ENCODE measurements at places on chromosomes 3 and 15.

DNA sequence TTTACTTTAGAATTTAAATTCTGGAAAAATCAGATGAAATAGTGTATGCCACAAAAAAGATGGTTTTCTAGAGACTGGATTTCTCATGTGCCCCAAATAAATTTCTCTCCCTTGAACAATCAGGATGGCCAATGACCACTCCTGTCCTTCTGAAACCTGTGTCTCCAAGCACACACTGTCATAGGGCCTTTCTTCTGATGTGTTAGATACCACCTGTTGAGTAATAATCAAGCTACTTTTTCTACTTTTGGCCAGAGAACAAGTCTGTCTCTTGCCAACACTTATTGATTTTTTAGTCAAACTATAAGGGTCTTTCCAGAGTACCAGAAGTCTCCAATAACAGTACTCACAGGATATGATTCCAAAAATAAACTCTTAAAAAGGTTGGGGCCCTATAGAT is 16.1 kb upstream of the TFG start:
- DNase-seq = no peak

DNA sequence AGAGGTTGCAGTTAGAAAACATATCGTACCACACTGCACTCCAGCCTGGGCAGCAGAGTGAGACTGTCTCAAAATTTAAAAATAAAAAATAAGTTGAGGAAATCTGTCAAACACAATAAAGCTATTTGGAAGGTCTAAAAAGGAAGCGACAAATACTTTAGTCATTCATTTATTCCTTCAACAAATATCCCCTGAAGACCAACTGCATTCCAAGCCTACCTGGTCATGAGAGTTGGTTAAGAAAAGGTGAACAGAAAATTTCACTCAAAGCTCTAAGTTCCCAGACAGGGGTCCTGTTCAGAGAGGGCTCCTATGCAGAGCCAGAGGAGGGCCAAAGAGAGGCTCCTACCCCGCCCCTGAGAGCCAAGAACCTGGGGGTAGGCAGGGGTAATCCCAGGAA is 15.4 kb upstream of the PRKAR2A start:
- no peak for DNase-seq

DNA sequence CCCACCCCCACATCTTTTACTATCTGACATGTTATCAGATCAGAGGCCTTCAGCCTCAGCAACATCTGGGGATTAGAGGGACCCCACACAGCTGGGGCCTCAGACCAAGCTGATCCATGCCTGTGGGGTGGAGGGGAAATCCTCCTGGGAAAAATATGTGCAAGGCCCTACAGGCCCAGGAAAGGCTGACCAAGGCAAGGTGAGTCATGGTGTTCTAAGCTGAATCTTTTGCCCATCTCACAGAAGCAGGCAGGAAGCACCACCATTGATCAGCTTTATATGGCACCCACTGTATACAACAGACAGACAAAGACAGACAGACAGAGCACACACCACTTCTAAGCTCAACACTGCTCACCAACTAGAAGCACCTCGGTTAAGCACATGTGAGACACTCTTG is 12.4 kb upstream of the PARP6 start:
- DNase-seq = no peak

DNA sequence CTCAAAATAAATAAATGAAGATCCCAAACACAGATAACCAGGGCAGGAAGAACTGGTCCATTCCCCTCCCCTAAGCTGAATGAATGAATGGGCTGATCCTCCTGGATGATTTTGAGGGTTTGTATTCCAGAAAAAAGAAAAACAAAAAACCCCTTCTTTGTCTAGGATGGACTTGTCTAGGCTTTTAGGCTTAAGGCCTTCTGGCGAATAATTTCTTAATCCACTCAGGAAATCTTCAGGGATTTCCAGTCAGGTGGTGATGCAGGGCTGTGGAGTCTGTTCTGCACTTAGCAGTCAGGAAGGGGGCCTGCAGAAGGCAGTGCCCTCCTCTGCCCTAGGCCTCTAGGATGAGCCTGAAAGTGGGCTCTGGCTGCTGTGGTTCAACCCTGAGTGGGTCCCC is 52.1 kb downstream of the BDH1 start:
- no peak for DNase-seq

DNA sequence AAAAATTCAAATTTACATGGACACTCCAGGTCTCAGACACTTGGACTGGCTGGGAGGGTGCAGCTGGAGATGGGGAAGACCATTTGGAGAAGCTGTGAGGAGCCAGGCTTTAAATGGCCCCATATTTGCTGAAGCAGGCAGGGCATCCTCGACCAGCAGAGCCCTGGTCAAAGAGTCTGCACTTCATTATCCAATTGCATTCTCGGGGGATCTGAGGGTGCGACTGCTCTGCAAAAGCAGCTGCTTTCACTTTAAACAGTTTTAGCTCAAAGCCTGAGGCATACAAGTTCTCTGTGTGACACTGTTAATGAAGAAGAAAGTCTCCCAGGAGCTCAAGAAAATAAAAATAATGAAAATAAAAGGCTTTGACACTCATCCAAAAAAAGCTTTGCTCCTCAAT is 98.0 kb upstream of the SLC25A36 start:
- no peak for DNase-seq

DNA sequence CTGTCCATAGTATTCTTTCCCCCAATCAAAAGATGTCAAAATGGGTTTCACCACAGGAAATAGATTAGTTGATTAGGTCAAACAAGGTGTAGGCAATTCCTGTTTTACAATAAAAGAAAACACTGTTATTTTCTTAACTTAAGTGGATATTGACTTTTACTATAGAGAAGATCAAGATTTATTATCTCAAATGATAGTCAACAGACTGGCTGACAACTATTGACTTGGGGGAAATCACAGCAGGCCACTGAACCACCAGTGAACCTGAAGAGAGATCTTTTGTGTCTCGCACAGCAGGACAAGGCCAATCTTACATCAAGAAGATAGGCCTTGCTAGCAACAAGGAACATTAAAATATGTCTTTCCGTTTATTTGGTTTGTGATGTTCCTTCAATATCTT is 1187.6 kb downstream of the SI start:
- no peak for DNase-seq

- no peak for DNase-seq
Observed at GRCh38 chr3:6062261-6063187, 798.4 kb upstream of the GRM7 start.

- DNase-seq = no peak
Observed at GRCh38 chr15:101206176-101206591, 45.7 kb downstream of the CHSY1 start.

DNA sequence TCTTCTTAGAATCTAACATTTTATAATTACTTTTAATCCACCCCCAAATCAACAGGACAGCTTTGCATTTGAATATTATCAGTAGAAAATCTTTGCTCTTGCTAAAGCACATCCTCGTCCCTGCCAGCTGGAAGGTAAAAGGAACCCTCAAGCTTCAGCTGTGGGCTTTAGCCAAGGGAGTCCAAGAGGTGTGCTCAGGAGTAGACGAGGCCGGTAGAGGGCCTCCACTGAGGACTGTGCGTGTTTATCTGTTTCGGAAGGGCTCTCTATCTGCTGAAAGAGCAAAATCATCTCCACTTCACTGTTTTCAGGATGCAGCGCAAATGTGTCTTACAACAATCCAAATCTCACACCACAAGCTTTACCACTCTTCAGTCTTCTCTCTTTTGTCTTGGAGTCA is 257.4 kb upstream of the IL12A start:
- DNase-seq = no peak

GRCh38 chr3:112974178-112974517 is 755 bp downstream of the CD200R1 start:
- no peak for DNase-seq

GRCh38 chr3:111373861-111374260 is 168.1 kb upstream of the CD96 start:
- no peak for DNase-seq

DNA sequence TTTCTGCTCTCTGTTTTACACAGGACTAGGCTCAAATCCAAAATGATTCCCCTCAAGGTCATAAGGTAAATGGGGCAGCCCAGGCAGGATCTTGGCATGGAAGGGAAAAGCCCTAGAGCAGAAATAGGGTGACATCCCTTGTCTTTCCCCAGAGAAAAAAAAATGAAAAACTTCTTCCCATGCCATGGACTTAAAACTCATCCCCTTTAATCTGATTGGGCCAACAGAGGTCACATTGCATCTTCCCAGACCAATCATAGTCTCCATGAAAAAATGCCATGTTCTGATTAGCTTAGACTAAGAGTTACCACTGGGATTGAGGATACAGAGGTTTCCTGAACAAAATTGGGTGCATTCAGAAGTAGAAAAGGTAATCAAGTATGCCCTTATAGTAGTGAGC is 241.3 kb upstream of the LRTM1 start:
- DNase-seq = no peak

- DNase-seq = no peak
Observed at GRCh38 chr3:178155521-178155920, 380.7 kb upstream of the KCNMB2 start.

DNA sequence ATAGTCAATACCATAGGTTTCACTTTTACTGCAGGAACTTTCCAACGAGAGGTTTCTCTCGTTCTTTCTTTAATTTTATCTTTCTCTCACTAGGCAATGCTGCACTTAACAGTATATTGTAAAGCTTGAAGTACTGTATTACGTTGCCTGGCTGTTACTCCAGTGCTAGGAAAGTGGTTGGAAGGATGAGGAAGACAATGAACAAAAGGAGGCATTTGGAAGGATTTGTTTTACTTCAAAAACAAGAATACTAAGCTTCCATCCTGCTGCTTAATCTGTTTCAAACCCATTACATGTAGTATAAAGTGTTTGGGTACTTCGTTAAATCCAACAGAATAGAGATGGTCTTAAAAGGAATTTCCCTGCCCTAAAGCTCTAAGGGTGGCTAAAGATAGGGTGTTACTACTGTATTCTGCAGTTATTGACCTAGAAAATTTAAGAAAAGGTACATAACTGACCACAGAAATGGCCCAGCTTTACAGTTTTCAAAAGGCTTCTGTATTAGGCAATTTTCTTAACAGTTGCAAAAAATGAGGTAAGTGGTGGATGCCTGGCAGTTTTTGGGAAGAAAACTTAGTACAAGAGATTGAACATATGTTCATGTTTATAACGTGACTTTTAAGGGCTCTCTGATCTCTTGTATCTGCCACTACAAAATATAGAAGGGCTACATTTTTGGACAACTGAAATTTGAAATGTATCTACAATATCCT is 785 bp upstream of the IFT57 start:
- no peak for DNase-seq

DNA sequence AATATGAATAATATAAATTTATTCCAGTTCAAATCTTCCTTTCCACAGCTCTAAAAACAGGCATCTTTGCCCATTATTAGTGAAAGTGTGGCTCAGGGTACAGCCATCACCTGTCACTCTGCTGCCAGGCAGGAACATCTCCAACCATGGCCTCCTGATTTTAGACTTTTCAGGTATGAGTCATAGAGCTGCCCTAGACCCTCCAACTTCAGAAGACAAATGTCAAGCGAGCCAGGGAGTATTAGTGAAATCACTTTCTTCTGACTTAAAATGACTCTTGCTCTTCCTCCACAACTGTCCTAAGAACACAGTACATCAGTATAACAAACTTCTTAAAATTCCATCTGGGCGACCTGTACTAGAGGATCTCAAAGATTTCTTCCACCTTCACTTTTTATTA is 78.1 kb upstream of the AKAP13 start:
- no peak for DNase-seq

GRCh38 chr3:196428041-196428440 is 4.2 kb downstream of the UBXN7 start:
- no peak for DNase-seq

- no peak for DNase-seq
Observed at GRCh38 chr3:101998256-101998926, 149.1 kb downstream of the NFKBIZ start.

DNA sequence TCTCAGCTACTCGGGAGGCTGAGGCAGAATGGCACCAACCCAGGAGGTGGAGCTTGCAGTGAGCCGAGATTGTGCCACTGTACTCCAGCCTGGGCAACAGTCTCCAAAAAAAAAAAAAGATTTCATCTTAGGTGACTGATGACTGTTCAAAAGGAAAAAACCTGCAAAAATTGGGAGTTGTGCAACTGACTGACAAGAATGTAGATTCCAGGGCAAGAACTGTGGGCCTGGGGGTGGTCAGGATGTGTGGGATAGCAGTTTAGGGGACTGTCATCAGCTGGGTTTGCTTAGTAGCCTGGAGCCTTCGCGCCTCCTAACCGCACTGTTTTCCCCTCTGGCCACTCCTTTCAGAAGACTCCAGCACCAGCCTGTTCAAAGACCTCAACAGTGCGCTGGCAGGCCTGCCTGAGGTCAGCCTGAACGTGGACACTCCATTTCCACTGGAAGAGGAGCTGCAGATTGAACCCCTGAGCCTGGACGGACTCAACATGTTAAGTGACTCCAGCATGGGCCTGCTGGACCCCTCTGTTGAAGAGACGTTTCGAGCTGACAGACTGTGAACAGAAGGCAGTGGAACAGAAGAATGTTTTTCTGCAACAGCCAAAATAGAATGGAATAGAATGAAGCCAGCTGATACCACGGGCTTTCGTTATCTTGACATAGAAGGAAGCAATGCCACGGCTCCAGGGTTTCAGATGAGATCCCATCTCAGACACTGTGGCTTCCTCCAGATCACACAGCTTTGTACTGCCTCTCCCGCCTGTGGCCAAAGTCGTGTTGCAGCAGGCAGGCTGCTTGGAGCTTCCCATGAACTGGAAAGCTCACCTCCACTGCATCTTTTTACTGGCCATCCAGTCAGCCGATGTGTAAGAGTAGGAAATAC is 75.3 kb upstream of the BLM start:
- DNase-seq = no peak

GRCh38 chr3:77303955-77304699 is 264.2 kb downstream of the ROBO2 start:
- DNase-seq = no peak

GRCh38 chr3:177145954-177146353 is 51.3 kb downstream of the TBL1XR1 start:
- no peak for DNase-seq

- DNase-seq = peak; percentile 35
Observed at GRCh38 chr3:47016934-47017435, 37.5 kb downstream of the NBEAL2 start.

DNA sequence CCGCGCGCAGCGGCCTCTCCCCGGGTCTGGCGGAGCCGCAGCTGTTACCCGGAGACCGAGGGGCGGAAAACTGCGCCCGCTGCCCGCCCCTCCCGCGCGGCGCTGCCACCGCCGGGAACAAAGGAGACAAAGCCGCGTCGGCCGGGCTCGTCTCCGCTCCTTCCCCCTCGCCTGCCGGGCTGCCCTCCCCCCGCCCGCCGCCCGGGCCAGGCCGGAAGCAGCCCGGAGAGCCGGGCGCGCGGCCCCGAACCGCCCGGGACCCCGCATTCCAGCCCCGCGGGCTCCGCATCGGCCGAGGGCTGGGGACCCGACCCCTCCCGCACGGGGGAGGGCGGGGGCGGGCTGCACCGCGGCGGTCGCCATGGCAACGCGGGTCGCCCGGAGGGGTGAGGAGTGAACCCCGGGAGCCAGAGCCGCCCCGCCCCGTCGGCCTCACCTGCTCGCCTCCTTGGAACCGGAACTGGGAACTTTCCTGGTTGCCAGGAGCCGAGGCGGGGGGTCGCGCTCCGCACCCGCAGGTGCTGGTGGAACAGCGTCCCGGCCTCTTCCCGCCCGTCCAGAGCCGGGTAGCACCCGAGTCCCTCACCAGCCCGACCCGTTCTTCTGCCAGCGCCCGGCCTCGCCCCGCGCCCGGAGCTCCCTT is 448 bp downstream of the PLXNB1 start:
- DNase-seq = peak; percentile 78

Data from GM10248 (cell line).